ENCODE measurements at places on chromosomes 4 and X.

DNA sequence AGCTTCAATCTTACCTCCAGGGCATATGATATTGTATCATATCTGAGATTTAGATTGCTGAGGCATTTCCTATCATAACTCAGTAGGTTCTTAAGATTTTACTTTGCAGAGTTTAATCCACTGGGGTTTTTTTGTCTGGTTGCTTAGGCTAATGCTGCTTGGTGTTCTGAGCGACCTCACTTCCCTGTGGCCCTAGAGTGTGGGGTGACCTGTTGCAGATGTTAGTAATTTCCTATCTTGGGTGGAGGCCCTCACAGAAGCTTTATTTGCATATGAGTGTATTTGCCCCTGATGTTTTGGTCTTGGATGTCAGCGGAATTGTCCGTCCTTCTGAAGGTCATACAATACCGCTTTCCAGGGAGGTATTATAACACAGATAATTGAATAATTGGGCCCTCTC lies 137.1 kb downstream of the NDST3 start:
- no peak for DNase-seq

- no peak for DNase-seq
Measured at GRCh38 chrX:44843318-44843702, 511 bp upstream of the DUSP21 start.

GRCh38 chr4:40492691-40493090 lies 137.0 kb downstream of the RBM47 start:
- no peak for DNase-seq

DNA sequence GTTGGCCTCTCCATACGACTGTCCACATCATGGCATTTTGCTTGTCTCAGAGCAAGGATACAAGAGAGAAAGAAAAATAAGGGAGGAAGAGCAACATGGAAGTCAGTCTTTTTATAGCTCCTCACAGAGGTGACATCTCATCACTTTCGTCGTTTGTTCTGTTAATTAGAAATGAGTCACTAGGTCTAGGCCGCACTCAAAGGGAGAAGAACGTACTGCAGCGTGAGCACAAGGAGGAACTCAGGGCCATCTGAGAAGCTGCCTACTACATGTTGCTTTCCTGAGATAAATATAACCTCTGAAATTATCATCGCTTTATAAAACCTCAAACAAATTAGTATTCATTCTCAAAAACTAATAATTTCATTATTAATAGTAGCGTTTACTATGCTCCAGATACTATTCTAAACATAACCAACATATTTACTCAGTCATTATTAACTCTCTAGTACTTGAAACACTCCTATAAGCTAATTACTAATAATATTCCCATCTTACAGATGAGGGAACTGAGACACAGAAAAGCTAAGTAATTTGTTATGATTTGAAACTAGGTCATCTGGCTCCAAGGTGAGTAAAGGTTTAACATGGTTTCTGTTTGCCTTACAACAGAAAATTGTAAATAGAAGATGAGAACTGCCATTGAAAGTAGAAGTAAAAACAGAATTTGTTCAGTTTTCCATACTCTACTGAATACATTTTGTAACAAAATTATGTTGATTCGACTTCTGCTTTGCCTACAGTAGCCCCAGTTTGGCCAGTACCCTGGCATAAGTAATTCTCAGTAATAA lies 213.2 kb upstream of the UGT8 start:
- DNase-seq: no peak

GRCh38 chrX:55841962-55842752 lies 124.6 kb downstream of the RRAGB start:
- DNase-seq: peak; percentile 4

GRCh38 chr4:31667686-31668085 lies 947.5 kb downstream of the PCDH7 start:
- DNase-seq: no peak

- DNase-seq: no peak
Measured at GRCh38 chr4:124111922-124112321, 600.6 kb downstream of the ANKRD50 start.

GRCh38 chr4:186858355-186858754 lies 134.7 kb upstream of the FAT1 start:
- DNase-seq: no peak

DNA sequence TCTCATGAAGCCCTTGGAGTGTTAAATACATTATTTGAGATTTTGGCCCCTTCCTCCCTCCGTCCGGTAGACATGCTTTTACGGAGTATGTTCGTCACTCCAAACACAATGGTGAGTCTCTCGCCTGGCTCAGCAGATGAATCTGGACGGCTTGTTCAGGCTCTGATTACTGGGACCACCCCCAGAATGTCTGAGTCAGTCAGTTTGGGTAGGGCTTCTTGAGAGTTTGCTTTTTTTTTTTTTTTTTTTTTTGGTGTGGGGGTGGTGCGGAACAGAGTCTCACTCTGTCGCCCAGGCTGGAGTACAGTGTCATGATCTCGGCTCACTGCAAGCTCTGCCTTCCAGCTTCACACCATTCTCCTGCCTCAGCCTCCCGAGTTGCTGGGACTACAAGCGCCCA lies 62.4 kb upstream of the MSANTD1 start:
- no peak for DNase-seq

- no peak for DNase-seq
Measured at GRCh38 chrX:15790769-15791290, 546 bp downstream of the ZRSR2 start.

DNA sequence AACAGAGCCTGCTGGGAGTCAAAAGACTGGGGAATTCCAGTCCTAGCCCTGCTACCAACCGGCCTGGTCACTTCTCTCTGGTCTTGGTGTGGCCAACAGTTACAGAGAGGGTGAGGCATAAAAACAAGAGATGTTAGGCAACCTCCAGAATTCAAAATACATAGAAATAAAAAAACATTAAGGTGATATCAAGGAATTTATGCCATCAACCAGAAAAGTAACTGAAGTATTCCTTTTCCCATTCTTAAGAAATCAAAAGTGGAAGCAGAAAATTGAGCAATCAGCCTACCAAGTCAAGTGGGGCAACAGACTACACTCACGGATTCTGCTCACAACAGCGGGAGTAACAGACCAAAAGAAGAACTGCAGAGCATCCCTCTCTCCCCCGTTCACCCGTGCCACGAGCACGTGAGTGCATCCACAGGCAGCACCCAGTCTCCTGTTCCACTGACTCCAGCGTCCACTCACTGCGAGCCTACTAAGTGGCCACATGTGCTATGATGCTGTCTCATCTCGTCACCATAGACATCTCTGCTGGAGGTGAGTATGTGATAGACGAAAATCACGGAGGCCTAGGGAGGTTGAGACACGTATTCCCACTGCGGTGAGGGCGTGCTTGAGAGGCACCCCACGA lies 29.3 kb downstream of the AFAP1 start:
- DNase-seq: peak; percentile 26

Measured in T47D (cell line).